Vagina (tissue), 2 donors: ENCODE measurements at places on chromosomes 4 and X.

- no peak for DNase-seq
Measured at GRCh38 chrX:38890326-38890725, 89.1 kb downstream of the MID1IP1 start.

DNA sequence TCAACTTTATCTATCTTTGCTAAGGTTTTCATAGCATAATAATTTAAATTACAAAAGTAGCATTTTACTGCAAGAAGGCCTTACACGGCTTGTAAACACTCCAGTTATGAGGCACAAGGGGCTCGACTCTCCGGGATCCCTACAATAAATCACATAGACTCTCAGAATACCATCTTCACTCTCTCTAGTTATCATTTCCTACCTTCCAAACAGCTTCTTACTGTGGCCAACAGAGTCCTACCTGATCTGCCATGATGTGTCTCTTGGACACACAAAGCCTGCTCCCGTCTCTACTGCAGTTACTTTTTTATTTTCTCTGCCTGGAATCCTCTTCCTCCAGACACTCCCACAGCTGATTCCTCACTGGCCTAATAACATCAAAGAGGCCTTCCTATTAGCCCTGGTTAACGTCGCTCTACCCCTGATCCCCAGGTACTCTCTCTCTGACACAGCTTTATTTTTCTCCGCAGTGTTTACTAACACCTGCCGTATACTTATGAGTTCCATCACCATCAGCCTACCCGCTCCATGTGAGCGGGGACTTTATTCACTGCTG, 559.6 kb upstream of the DIPK2B start:
- DNase-seq, result no peak

GRCh38 chr4:8532245-8532781, 47.9 kb upstream of the GPR78 start:
- no peak for DNase-seq

GRCh38 chr4:172986114-172986513, 182.5 kb upstream of the GALNT7 start:
- DNase-seq, result no peak

- DNase-seq, result no peak
Measured at GRCh38 chr4:175325230-175325629, 407.1 kb downstream of the ADAM29 start.

DNA sequence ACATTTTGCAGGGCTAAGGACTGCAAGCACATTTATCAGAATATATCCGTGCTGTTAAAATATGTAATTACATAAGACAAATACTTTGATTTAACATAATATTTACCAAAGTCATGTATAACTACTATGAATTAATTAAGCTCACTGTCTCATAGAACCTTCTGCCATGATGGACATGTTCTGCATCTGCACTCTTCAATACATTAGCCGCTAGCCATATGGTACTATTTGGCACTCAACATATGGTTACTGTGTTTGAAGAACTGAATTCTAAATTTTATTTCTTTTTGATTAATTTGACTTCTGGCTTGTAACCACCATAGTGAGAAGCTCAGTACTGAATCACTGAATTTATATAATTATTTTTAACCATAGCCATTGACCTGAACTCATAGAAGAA, 427.0 kb upstream of the TRAM1L1 start:
- DNase-seq, result no peak

- peak; percentile 47 for DNase-seq
Measured at GRCh38 chr4:3190549-3190948, 58.4 kb upstream of the MSANTD1 start.

GRCh38 chr4:13328591-13328990, 155.5 kb downstream of the RAB28 start:
- DNase-seq, result no peak

DNA sequence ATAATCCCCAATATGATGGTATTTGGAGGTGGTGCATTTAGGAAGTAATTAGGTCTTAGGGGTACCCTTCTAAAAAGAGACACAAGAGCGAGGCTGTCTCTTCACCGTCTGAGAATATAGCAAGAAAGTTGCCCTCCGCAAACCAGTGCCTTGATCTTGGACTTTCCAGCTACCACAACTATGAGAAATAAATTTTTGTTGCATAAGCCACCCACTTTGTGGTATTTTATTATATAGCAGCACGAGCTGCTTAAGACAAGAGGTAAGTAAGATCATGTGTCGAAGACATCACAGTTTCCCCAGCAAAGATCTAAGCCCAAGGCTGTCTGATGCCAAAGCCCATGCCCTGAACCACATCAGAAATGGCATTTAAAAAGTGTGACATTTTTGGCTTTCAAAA, 9.6 kb upstream of the EXOSC9 start:
- DNase-seq, result no peak

GRCh38 chrX:68978655-68979054, 149.8 kb downstream of the EFNB1 start:
- DNase-seq, result no peak

DNA sequence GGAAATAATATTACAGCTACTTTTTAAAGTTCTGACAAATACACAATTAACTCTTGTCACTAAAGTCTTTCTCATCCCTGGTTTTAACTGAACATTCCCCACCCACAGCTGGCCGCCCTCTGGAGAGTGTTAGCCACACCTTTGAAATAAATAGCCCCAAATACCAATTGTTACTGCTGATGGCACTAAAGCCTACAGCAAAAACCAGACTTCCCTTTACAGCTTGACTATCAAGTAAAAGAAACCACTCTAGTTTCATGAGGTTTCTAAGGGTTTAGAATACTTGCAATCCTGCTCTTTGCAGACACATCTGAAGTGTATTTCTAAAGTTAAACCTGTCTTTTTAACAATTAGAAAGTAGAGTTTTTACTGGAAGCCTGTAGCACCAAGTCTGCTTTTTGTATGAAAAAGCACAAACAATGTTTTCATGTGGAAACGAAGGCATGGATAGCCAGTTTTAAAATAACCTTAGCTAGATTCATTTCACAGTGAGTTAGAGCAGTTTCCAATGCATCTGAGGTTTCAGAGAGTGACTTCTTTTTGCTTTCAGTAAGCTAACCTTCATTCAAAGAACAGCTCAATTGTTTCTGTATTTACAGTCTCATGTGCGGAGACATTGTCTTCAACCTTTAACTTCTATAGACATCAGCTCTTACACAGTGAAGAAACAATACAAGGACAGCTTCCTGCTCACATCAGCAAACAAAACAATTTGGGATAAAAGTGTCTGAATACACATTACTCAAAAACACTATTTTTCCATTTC, 164.8 kb upstream of the VEGFC start:
- no peak for DNase-seq

GRCh38 chr4:86959588-86960500, 25.0 kb downstream of the AFF1 start:
- no peak for DNase-seq

DNA sequence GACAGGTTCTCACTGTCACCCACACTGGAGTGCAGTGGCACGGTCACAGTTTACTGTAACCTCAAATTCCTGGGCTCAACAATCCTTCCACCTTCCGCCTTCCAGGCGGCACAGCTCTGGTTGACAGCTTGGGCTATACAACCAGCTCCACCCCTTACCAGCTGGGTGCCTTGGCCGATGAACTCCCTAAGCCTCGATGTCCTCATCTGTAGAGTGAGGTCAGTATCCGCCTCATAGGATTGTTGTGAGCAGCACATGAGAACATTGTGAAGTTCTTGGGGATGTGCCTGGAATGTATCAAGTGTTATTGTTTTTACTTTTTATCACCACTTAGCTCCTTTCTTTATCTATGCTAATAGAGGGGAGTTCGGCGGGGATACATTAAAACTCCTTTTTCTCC, 23.3 kb downstream of the UCHL1 start:
- DNase-seq, result no peak

DNA sequence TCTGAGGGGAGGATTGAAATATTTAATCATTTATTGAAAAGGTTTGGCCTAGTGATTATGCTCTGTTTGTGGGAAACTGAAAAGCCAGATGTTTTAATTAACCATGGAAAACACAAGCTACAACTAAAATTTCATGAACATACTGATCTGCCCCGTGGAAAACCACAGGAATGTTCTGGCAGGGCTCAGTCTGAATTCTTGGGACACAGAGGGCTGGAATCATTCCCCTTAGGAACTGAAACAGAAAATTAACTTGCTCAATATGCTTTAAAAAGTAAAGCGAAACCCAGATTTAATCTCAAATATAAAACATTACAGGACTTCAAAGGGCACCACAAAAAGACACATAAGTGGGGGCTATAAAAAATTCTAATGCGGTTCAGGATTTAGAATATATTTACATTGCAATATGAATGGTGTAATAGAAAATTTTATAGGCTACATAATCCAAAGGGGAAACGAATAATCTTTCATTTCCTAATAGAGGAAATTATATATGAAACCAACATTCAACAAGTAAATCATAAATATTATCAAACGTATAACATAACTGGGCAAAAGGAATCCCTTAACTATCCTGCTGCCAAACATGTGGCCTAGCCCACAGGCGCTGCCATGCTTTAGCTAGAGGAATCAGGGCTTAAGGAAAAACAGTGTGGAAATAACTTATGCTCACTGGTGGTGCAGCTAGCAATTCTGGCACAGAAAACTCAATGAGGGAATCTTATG, 70.9 kb downstream of the APBB2 start:
- no peak for DNase-seq

DNA sequence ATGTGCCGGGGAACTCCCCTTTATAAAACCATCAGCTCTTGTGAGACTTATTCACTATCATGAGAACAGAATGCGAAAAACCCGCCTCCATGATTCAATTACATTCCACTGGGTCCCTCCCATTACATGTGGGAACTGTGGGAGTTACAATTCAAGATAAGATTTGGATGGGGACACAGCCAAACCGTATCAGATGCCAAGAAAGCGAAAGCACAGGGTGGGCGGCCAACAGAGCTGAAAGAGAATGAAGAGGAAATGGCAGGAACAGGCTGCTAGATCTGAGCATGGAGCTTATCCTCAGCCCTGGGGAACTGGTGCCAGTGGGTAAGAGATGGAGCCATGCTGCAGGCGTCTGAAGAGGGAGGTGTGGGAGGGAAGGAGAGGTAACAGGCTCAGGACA, 117.7 kb upstream of the PNPLA4 start:
- no peak for DNase-seq

DNA sequence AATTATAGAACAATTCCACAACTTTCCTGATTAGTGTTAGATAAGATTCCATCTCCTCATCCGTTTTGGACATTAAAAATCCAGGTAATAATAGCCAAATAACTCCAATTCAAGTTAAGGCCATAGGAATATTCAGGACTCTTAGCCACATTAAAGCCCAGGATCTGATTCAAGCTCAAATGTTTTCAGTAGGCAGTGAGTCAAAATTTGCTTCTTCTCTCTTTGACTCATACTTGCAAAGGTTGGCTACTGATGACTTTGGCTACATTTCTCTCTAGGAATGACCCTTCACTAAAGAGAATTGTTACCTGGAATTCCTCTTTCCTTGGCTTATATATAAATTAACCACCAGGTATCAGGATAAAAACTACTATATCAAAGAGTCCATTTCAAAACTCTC, 354.9 kb upstream of the HS3ST1 start:
- DNase-seq, result no peak

DNA sequence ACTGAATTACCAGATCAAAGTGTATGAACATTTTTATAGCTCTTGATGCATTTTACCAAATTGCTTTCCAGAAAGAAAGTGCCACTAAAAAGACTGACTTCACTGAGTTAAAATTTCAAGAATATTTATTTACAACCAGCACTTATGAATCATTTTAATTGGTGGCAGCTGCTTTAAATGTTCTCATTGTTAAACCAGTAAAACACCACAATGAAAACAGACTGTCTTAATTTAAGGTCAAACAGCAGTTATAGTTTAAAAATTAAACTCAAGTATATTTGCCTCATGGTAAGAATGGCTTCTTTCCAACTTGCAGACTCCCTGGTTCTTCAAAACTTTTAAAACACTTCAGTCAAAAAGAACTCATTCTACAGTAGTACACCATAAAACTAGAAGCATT, 36.9 kb downstream of the AMMECR1 start:
- no peak for DNase-seq

GRCh38 chrX:23118163-23118562, 118.4 kb downstream of the DDX53 start:
- no peak for DNase-seq

DNA sequence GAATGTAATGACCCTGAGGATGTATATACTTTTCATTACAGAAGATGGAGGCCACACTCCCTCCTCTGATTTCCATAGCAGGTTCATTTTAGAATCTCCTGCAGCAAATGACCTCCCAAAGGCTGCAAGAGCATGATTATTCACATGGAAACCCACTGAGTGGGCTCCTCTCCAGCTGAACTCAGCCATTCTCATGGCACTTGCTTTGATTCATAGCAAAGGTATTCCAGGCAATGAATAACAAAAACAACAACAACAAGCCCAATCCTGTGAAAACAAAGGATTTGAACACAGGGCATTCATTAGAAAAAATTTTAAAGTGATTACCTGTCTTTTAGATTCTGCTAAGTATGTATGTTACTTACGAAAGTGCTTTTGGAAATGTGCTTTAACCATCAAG, 894.0 kb upstream of the FRG1 start:
- no peak for DNase-seq

DNA sequence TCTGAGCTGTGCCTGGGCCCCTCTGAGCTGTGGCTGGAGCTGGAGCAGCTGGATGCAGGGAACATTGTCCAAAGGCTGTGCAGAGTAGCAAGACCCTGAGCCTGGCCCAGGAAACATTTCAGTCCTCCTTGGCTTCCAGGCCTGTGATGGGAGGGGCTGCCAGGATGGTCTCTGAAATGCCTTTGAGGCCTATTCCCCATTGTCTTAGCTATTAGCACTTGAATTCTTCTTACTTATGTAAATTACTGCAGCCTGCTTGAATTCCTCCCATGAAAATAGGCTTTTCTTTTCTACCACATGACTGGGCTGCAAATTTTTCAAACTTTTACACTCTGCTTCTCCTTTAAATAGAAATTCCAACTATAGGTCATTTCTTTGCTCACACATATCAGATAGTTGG, 349.8 kb upstream of the KLHL4 start:
- DNase-seq, result no peak

DNA sequence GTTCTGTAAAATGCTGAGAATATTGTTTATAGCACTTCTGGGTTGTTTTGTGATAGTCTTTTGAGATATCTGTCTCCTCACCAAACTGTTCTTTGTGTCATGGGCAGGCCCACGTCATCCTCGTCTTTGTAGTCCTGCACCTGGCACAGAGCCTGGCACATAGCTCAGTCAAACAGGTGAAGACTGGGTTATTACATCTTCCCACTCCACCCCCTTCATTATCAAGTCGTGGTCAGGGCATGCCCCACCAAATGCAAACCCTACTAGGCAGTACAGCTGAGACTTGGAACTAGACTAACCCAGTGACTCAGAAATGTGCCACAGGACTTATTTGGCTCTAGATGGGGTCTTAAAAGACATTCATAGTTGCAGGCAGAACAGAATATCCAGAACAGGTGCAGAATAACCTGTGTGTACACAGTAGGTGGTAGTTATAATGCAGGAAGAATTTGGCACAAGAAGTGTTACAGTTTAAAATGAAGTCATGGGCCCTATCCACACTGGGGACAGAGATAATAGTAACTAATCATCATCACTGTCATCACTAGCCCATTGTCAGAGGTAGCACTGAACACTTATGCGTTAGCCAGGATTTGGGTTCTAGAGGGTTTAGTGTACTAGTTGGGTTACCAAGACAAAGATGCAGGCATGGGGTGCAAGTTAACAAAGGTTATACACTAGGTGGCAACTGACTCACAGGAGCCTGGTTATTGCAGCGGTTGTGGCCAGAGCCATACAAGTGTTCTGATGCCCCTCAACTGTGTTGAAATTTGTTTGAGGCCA, 74.9 kb downstream of the TBL1X start:
- no peak for DNase-seq
